ENCODE measurements at places on chromosomes 16 and 17.

GRCh38 chr16:73152386-73153125 is 104.6 kb upstream of the ZFHX3 start:
- no peak for DNase-seq

DNA sequence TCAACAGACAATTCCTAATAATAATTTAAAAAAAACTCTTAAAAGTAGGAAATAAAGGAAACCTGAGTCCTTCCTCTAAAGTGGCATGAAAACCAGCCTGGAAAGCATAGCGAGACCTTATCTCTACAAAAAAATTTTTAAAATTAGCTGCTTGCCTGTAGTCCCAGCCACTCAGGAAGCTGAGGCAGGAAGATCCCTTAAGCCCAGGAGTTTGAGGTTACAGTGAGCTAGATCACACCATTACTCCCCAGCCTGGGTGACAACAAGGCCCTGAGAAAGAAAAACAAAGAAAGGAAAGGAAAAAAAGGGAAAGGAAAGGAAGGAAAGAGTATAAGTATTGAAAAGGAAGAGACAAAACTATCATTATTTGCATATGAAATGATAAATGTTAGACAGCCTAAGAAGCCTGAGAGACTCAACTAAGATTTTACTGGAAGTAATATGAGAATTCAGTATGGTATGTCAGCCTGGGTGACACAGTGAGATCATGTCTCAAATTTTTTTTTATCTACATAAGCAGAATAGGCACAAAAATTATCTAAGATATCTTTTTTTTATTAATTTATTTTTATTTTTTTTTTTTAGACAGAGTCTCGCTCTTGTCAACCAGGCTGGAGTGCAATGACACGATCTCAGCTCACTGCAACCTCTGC is 113.0 kb downstream of the GOSR1 start:
- DNase-seq: peak; percentile 53

- DNase-seq: no peak
These were observed 213.4 kb downstream of the SOX9 start for GRCh38 chr17:72334205-72334604.

- DNase-seq: no peak
These were observed 26.6 kb downstream of the LASP1 start for GRCh38 chr17:38896346-38896954.

- DNase-seq: no peak
These were observed 73.9 kb downstream of the MRM1 start for GRCh38 chr17:36675250-36675649.
